ENCODE measurements at places on chromosomes 6 and 20.

DNA sequence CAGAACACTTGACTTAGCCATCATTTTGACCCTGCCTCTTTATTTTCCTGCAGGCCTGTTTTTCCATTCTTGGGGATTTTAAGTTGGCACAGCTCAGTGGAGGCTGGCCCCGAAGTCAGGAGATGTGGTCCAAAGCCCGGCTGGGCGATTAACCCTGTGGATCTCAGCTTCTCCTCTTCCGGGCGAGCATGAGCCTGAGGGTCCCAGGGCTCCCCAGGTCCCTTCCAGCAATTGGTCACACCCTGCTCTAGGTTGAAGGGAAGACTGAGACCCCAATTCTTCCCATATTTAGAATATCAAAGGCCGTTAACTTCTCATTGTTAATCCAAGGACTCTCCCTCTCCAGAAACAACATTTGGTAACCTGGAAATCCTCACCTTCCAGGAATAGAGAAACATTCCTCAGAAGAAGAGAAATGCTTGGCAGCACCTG is 2.3 kb downstream of the THBS2 start:
- no peak for DNase-seq

- DNase-seq, result no peak
Observed at GRCh38 chr20:14498772-14499171, 161.4 kb upstream of the FLRT3 start.

- no peak for DNase-seq
Observed at GRCh38 chr6:88616380-88616779, 347.0 kb downstream of the RNGTT start.

GRCh38 chr6:21200134-21200870 is 393.2 kb upstream of the SOX4 start:
- DNase-seq, result no peak

DNA sequence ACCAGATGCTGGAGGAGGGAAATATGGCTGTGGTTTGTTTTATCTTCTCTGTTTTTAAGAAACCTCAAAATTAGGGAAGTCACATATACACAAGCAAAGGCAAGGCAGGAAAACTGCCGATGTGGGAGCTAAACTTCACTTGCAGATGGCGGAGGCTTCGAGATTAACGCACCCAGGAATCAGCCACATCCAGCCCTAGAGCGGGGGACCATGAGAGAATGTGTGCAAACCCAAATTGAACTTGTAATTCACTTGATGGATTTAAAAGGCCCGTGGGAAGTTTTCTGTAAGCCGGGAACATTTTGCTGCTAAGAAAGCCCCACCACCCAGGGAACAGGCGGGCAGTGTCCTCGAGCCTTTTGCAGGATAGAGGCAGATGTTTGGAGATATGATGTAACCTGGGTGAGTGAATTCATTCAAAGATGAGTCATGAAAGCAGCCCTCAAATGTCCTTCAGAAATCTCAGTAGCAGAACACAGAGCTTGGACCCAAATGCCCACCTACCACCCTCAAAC is 39.9 kb downstream of the PREX1 start:
- no peak for DNase-seq

GRCh38 chr6:45736134-45736533 is 279.5 kb downstream of the CLIC5 start:
- DNase-seq, result no peak

- no peak for DNase-seq
Observed at GRCh38 chr6:17385660-17386059, 7.7 kb upstream of the CAP2 start.

DNA sequence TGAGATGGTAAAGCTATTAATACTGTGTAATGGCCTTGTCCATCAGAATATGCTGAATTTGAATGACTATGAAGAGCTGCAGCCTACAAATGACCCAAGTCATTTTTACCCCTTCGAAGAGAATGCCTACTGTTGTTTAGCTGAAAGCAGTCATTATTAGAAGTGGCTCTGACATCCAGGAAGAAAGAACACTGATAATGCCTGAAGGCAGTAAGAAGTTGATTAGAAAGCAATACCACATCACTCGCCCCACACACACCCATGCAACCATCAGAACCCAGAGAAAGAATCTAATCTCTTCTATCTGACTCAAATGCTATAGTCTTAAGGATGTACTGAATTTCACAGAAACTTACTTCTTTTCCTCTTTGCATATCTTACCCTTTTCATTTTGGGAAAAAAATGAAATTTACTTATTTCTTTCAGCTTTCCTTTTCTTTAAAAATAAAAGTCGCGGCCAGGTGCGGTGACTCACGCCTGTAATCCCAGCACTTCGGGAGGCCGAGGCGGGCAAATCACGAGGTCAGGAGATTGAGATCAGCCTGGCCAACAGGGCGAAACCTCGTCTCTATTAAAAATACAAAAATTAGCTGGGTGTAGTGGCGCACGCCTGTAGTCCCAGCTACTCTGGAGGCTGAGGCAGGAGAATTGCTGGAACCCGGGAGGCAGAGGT is 61.0 kb downstream of the ARHGAP18 start:
- DNase-seq, result no peak

- no peak for DNase-seq
Observed at GRCh38 chr20:33277471-33278441, 5.3 kb upstream of the BPIFB1 start.

GRCh38 chr20:57470666-57471495 is 54.1 kb downstream of the CTCFL start:
- DNase-seq, result no peak

DNA sequence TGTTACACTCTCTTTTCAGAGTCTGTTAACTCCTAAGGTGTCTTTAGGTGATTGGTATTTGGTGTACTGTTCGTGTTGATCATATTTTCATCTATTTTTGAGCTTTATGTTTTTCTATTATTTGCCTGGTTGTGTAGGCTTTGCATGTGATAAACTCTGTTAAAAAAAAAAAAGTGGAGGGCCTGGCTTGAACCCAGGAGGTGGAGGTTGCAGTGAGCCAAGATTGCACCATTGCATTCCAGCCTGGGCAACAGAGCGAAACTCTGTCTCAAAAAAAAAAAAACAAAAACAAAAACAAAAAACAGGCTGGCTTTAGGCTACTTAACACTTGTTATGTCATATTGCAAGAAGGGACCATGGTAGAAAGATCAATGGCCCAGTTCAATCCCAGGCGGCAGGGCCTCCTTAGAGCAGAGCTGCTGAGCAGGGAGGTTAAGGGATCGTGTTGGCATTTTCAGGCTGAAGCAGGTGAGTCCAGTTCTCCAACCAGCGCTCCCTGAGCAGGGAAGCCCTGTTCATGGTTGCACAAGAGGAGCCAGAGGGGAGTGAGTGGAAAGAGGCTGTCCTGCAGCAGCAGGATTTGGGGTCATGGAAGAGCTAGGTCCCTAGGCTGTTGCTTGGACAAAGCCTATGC is 8.5 kb downstream of the PYGB start:
- DNase-seq, result no peak

GRCh38 chr6:132005178-132005577 is 54.0 kb upstream of the CCN2 start:
- DNase-seq, result no peak
